ENCODE measurements at places on chromosomes 16 and 17. TPM values are rescaled to one million over a fixed set of nuclear protein-coding genes. Genes with fewer than 3 reads are reported as not detected.
A peak's percentile ranks its signal among the peaks of the same experiment; 100 is the strongest.

GRCh38 chr17:73297934-73298861 lies 13.6 kb downstream of the CDC42EP4 start:
- no peak for DNase-seq

DNA sequence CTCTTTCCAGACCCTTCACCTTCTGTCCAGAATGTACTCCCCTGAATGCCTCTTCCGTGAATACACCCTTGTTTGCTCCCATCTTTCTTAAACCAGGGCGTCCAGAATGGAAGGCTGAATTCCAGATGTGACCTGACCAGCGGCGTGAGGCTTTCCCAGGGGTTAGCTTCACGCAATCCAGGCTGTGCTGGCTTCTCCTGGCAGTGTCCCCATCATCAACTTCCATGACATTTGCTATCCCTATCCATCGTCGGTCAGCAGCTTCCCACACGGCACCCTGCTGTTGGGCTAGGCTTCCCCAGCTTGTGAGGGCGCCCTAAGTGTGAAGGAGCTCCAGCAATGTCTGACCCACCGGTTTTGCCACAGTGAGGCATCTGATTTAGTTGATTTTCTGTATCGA lies 339.8 kb upstream of the TNRC6C start:
- DNase-seq: no peak

DNA sequence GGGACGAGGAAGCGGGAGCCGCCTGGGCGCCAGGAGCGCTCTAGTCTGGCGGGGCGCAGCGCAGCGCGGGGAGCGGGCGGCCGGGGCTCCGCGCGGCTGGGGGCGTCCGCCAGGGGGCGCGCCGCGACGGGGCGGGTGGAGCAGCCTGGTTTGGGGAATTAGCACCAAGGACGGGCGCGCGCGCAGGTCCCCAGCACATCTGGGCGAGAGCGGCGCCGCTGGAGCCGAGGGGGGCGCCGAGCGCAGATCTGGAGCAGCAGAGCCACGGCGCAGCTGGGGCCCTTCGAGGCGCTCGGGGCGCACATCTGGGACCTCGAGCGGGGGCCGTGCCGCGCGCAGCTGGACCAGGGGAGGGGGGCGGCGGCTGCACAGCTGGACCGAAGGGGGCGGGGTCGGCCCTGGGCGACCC lies at the start of gene NXPH3:
NXPH3 (plus strand) TSS at position 193 of the 409 bp plus-strand sequence. CDS start 349 bp downstream, outside the sequence.
- DNase-seq: peak; percentile 86

GRCh38 chr16:69917739-69918138 lies 33.4 kb upstream of the CLEC18A start:
- no peak for DNase-seq

DNA sequence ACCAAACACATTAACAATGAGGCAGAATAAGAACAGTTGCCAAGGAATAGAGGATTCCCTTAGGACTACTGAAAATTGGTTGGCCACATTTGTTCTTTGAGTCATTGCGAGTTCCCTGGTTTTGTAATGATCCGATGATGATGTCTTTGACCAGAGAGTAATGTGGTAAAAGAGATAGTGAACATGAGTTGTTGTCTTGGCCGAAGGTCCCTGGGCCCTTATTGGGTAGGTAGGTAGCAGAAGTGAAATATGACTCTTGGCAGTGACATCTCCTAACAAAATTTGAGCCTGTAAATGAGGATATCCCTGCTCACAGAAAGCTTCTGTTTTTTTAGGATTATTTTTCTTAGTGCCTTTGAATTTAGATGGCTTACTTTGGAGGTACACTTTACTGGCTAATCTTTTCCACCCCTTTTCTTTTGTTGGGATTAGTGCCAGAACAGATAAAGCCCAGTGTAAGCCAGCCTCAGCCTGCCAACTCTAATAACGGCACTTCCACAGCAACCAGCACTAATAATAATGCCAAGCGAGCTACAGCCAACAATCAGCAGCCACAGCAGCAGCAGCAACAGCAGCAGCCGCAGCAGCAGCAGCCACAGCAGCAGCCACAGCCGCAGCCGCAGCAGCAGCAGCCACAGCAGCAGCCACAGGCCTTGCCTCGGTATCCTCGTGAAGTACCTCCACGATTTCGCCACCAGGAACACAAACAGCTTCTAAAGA lies 47.2 kb downstream of the TNRC6A start:
- no peak for DNase-seq

DNA sequence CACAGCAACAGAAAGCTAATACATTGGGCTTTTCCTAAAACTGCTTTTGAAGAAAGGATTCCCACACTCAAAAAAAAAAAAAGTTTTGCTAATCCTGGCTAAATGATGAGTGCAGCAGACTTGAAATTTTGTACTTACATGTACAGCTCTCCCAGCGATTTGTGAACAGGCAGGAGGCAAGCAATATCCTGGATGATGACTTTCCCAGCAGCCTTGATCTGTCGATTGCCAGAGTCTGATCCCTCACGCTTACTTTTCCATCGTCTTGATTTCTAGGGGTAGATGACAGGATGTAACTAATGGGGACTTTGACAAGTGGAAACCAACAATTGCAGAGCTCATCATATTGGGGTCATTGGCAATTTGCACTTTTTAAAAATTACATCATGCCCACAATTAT lies 91.4 kb downstream of the WDR59 start:
- no peak for DNase-seq

DNA sequence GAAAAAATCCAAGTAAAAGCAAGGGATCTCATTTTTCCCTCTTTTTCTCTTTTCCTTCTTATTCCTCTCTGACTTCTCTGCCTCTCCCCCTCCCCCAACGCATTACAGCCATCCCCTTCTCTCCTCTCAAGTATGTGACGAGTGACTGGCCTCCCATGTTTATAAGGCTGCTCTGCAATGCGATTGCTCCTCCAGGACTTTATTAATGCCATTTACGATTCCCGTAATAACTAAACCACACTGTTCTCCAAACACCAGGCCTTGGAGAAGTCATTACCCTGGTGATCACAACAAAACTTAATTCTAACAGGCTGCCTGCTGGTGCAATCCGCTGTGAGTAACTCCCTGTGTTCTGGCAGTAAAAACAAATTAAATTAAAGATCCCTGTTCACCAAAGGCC lies 88.8 kb downstream of the HS3ST3B1 start:
- no peak for DNase-seq

DNA sequence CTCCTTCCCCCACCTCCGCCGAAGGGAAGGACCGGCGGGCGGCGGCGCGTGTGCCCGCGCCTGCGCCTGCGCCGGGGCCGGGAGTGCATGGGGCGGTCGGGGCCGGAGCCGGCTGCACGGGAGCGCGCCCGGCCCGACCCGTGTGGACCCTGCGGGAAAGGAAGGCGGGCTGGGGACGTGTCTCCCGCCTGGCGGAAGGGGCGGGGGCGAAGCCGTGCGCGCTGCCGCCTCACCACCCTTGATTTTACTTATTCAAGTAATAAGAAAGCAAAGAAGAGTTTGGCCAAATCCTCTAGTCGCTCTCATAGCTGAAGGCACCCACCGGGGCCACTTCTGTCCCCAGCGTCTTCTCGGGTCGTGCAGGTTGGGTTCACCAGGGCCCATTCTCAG lies 596 bp upstream of the PFN1 start:
- DNase-seq: peak; percentile 91

- no peak for DNase-seq
These were observed 137.2 kb downstream of the SNX29 start for GRCh38 chr16:12113523-12114345.

DNA sequence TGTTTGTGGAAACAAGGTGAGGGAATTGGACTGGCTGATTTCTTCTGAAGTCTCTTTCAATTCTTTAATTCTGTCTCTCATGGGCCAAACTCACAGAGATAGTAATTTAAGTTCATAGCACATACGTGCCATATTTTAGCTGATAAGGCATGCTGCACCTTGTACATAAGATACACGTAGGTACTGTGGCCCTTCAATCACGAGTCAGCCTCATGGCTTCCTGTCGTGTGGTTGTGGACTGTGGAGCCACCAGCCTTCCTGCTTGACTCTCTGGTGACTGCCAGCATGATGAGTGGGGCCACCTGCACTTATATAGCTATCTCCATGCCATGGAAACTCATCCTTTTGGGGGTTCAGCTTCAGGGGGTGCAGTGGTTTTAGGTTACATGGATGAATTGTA lies 25.1 kb downstream of the KSR1 start:
- DNase-seq: no peak

GRCh38 chr17:14123619-14124278 lies 54.4 kb downstream of the COX10 start:
- DNase-seq: no peak

- DNase-seq: no peak
These were observed 6.2 kb upstream of the CD300LG start for GRCh38 chr17:43840814-43841213.

DOC2A gene
- 9.7 TPM for total RNA-seq

PRAC2 gene
- total RNA-seq: not detected

MYLK3 gene
- total RNA-seq: 0.12 TPM

CLEC19A gene
- not detected for total RNA-seq

HAS3 gene
- total RNA-seq: 3.7 TPM

CSF3 gene
- not detected for total RNA-seq

GSG1L gene
- 1.4 TPM for total RNA-seq
